Stimulated activated CD8-positive, alpha-beta memory T cell treated with anti-CD3 and anti-CD28 coated beads, Interleukin-15, amount 100 ng/mL, for 24 hours (primary cell): ENCODE measurements at places on chromosomes 11 and 22.

GRCh38 chr11:92946707-92947106 lies 22.7 kb upstream of the MTNR1B start:
- DNase-seq = no peak

DNA sequence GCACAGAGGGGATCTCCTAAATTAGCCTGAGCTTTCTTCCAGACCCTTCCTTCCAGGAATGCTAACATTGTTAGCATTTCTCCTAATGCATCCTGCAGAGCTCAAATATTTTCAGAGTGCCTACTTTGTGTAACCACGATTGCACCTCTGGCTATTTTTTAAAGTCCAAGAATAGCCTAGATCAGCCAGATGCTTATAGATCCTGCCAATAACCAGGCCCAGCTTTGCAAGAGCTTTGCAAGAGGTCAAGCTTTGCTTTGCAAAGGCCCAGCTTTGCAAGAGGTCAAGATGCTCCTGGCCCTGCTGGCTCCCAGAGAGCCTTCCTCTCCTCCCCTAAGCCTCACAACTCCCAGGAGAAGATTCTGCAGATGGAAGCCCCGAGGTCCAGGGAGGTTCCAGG lies 491.9 kb downstream of the MN1 start:
- DNase-seq = no peak

DNA sequence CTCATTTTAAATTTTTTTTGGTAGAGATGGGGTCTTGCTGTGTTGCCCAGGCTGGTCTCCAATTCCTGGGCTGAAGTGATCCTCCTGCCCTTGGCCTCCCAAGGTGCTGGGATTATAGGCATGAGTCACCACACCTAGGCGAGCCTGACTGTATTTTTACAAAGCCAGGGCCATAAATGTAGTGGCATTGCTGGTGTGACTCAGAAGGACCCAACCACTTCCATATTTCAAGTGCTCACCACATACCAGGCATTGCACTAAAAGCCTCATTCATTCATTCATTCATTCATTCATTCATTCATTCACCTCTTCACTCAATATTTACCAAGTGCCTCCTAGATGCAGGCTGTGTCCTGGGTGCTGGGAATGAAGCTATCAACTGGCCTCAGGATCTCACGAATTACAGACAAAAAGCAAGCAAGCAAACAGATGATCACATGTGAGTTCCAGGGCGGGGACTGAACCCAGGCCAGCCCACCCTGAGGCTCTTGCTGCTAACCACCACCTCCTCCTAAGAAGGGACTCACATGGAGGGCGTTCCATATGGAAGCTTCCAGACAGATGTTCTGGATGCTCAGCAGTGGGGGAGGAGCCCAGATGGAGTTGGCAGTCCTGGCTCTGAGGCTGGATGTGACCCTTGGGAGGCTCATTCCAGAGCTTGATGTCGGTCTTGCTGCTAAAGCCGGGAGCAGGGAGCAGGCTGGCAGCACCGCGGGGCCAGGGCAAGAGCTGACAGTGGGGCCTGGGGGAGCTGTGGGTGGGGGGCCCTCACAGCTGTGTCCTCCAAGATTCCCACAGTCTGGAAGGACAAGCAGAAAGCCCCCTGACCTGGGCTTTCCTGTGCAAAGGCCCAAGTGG lies 158.8 kb downstream of the CTTN start:
- DNase-seq = no peak

DNA sequence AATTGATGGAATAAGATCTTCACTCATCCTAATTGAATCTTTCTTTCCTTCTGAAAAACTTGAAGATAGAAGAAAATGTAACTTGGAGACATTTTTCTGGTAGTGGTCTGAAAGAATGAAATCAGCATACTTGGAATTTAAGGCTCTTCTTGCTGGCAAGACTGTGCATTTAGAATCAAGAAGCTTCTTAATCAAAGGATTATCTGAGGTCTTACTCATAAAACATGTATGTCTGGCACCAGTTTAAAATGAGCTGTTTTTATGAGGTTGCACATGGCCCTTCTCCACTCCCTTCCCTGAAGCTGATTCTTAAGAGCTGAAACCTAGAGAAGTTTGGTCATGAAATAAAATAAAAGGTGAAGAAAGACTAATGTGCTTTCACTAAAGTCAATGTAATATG lies 77.3 kb downstream of the ARHGEF12 start:
- no peak for DNase-seq

DNA sequence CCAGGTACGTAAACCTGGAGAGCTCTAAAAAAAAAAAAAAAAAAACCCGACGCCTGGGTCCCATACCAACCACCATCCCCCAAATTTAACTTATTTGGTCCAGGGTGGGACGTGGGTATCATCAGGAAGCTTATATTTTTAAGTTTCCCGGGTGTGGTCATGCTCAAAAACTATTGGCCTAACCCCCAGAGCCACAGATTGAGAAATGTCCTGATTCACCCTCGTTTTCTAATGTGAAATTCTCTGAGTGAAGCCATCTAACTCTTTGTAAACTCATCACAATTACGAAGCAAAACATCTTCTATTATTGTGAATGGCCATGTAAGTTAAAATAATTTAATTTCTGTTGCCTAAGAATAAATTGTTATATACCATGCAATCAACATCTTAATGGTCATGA lies 29.6 kb downstream of the PAK1 start:
- no peak for DNase-seq

GRCh38 chr11:69131644-69132300 lies 24.0 kb upstream of the SMIM38 start:
- no peak for DNase-seq

DNA sequence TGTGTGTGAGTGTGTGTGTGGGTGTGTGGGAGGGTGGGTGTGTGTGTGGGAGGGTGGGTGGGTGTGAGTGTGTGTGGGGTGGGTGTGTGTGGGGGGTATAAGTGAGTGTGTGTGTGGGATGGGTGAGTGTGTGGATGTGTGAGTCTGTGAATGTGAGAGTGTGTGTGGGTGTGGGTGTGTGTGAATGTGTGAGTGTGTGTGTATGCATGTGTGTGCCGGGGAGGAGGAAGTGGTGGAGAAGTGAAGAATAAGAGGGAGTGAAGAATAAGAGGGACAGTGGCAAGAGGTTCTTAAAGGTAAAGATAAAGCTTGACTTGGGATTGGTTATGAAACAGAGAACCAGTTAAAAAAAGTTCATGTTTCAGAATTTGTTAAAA lies 54.0 kb downstream of the PRR5L start:
- DNase-seq = no peak

- DNase-seq = no peak
Measured at GRCh38 chr11:134132808-134133207, 63.9 kb downstream of the JAM3 start.

DNA sequence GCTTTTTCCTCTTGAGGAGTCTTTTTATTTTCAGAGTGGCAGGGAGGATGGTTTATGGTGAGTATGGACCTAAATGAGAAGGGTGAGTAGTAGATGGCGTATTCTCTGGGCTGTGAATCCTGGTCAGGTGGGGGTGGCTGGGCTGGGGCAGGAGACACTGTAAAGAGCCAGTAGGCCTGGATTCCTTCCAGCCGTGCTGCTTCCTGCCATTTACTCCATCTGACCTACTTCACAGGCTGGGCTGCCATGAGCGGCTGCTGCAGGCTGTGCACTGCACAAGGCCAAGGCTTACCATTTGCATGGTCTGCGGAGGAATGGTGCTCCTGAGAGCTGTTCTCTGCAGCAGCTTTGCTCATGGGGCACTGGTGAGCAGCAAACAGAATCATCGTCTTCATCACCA lies 297.6 kb downstream of the KIRREL3 start:
- DNase-seq = no peak

DNA sequence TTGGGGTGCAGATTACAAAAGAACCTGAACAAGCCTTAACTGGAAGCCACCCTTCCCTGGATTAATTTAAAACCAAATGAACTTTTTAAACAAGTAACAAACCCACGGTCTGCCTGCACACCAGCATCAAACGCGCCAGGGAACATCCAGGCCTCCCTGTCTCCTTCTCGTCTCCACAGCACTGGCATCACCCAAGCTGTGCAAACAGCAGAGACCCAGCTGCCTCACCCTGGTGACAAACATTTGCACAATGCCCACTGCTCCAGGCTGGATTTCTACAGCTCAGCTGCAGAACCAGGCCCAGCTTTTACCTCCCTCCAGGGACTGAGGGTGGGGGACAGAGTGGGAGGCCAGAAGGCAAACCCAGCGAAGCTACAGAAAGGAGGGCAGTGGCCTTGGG lies 7.0 kb downstream of the RPL3 start:
- DNase-seq = no peak

DNA sequence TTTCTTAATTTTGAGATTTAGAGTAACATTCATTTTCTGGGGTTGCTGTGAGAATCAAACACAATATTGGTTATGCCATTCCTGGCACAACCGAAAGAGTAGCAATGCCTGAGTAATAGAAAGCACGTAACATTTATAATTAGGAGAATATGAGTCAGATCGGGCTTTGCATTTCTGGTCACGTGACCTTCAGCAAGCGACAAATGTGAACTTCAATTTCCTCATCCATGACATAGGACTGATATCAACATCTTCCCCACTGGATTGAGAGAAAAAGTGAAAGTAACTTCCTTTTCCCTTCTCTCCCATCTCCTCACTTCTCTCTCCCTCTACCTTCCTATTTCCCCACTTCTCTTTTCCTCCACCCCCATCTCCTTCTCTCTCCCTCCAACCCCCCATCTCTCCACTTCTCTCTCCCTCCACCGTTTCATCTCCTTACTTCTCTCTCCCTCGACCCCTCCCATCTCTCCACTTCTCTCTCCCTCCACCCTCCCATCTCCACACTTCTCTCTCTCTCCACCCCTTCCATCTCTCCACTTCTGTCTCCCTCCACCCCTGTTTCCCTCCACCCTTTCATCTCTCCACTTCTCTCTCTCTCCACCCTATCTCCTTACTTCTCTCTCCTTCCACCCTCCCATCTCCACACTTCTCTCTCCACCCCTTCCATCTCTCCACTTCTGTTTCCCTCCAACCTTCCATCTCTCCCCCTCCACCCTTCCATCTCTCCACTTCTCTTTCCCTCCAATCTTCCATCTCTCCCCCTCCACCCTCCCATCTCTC lies 33.5 kb upstream of the CAT start:
- DNase-seq = no peak

DNA sequence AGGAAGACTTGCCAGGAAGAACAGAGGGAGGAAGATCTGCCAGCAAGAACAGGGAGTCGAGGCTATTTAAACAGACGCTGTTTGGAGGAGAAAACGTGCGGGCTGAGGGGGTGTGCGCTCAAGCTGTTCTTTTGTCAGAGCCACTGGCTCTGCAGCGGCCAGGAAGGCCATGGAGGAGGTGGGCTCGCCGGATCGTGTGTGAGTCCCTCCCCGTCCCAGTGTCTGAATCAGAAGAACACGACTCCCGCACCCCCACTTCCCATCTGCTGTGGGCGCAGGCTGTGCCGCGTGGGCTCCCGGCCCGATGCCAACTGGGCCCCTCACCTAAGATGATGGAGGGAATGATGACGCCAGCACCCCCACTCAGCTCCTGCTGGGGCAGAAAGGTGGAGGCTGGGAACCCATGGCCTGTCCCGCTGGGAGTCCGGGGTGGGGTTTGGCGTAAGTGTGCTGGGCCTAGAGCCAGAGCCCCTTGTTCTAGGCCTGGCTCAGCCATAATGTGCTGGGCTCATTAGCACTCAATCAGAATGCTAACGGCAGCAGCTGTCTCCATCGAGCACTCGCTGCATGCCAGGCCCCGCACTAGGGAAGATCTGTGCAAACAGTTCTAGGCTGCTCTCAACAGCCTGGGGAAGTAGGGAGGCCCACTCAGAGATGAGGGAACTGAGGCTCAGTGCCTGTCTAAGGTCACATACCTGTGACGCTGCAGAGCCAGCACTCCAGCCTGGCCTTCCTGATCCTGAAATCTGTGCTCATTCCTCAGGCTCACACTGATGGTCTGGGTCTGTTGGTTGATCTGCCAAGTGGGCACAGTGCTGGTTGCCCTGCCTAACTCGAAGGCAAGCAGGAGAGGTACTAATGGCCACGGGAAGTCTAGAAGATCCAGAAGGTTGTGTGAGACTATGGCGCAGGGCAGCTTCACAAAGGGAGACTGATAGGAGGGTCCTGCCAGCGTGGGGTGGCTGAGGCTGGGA lies 11.5 kb downstream of the NPTXR start:
- no peak for DNase-seq

GRCh38 chr22:31952094-31952401 lies 7.7 kb downstream of the YWHAH start:
- DNase-seq = no peak

GRCh38 chr11:88308576-88308975 lies 29.0 kb downstream of the CTSC start:
- DNase-seq = no peak

DNA sequence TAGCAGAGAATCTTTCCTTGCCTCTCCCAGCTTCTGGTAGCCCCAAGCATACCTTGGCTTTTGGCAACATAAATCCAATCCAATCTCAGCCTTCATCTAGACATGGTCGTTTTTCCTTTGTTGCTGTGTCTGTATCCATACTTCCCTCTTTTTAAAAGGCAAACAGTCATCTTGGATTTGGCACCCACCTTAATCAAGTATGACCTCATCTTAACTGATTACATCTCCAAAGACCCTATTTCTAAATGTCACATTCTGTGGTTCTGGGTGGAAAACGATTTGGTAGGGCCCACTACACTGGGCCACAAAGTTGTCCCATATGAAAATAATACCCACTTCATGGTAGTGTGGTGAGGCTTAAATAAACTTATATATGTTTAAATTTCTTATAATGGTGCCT lies 852 bp downstream of the BUD13 start:
- no peak for DNase-seq

- DNase-seq = no peak
Measured at GRCh38 chr11:120688163-120688562, 176.6 kb downstream of the GRIK4 start.

DNA sequence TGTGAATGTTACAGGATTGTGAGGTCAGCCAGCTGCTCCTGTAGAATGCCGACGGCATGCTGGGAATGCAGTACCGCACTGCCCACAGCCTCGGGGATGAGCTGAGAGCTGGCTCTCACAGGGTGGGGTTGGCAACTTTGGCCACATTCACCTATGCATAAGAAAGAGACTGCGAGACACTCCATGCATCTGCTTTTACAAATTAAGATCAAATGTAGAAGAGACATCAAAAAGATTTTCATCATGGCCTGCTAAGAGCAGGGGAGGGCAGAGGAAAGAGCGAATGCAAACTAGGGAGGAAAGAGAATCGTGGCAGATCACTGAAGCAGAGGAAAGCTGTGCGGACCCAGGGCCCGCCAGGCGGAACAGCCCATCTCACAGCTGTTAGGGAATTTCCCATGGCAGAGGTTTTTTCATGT lies 49.8 kb upstream of the SPATA19 start:
- DNase-seq = no peak

GRCh38 chr11:112195951-112196351 lies 20.6 kb downstream of the BCO2 start:
- DNase-seq = no peak

GRCh38 chr11:129418039-129418438 lies 42.4 kb downstream of the BARX2 start:
- no peak for DNase-seq

DNA sequence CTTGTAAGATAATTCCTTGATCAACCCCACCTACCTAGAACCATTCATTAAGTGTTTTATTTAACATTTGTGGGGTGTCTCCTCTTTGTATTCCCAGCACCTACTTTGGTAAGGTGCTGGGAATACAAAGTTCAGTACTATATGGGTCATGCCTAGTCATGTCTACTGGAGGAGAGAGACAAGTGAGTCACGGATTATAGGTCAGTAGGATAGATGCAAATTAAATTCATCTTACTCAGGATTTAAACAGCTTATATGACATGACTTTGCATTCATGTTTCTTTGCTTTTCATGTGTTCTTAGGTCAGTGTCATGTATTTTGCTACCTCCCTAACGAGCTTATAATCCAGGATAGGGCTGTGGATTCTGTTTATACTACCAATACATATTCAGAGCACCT lies 3.4 kb upstream of the FADS1 start:
- DNase-seq = no peak

- no peak for DNase-seq
Measured at GRCh38 chr22:18973264-18974031, 37.4 kb upstream of the PRODH start.

GRCh38 chr11:706439-706956 lies 467 bp downstream of the EPS8L2 start:
- DNase-seq = no peak
